Calu3 (cell line): ENCODE measurements at places on chromosomes 6 and 20.
A peak's percentile ranks its signal among the peaks of the same experiment; 100 is the strongest.

DNA sequence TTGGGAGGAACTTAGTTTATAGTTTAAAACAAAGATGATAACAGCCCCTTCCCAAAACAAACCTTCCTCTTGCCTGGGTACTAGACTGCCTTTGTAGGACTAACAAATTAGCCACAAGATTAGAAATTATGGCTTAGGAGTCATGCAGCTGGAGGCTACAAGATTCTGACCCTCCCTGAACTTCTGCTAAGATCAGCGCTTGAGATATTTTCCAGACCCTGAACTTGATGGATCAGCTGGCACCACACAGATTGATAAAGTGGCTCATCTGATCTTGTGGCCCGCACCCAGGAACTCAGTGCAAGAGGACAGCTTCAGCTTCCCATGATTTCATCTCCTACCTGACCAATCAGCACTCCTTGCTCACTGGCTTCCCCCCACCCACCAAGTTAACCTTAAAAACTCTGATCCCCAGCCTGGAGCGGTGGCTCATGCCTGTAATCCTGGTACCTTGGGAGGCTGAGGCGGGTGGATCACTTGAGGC lies 5.9 kb upstream of the SERINC3 start:
- no peak for DNase-seq

DNA sequence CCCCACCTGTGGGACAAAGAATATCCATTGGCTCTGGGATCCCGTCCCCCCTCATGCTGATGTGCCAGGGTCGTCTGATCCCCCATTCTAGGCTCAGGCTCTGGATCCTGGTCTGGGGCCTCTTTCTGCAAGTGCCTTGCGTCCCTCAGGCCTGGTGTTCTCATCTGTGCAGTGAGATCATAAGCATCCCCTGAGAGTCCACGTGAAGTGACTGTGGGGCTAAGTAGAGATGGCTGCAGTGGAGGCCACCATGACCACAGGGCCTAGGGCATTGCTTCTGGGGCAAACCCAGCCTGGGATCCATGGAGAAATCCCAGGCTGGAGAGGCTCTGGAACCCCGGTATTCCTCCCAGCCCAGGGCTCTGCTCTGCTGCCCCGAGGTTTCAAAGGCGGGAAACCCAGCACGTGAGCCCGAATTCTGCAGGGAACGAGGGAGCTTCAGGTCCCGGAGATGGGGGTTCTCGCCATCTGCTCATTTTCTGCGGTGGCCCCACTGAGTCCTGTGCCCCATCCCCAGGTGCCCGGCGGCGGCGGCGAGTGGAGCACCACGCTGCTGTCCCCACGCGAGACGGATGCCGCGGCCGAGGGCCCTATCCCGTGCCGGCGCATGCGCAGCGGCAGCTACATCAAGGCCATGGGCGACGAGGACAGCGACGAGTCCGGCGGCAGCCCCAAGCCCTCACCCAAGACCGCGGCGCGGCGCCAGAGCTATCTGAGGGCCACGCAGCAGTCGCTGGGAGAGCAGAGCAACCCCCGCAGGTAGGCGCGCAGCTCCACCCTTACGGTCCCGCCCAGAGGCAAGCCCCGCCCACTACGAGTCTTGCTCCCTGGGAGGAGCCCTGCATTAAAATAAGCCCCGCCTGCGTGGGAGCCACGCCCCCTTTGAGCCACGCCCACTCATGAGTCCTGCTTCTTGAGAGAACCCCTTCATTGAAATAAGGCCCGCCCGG lies 105.5 kb upstream of the MYL9 start:
- DNase-seq: peak; percentile 44

DNA sequence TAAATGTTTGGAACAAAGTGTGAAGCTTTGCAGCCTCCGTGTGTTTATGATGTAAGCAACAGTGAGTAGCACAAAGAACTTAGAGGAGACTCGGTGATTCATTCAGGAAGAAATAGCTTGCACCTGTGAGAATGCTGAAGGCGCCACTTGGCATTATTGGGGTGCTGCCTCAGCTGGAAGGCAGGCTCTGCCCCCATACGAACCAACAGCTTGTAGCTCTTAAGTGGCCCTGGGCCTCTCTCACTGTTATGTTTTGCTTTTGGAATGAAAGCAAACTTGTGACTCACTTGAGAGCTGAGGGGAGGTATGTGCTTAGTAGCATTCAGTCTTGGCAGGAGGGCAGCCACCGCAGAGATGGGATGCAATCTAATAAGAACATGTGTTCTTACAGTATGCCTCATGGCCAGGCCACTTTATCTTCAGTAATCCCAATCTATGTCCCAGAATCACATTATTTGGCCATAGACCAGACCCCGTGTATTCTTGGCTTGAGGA lies 310.7 kb downstream of the EYA4 start:
- DNase-seq: peak; percentile 31

DNA sequence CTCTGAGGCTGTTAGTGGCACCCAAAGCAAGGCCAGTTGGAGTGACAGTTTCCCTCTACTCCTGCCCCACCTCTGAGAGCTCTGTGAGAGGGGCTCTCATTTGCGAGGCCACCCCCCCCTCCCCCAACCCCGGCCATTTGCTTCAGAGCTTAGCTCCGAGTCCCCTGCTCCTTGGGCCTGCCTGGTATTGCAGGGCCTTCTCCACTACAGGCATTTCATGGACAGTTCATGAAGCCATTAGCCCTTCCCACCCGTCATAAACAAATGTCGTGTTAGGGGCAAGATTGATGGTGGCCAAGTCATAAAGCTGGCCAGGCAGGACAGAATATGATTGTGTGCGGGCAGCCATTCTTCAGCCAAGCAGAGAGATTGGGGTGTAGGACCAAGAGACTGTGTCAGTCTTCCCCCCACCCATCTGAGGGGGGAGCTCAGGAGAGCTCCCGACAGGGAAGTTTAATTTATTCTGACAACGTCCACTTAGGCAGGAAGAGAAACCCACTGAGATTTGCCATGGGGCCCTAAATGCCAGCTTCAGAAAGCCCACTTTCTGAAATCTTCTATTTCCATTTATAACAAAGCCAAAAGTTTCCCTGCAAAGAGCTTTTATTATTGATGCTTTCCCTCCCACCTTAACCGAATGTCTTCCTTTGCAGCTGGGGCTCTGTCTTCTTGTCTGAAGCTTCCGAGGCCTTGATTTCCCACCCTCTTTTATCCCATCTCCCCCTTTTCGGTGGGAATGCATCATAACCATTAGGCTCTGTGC lies 7.2 kb downstream of the FOXC1 start:
- no peak for DNase-seq

DNA sequence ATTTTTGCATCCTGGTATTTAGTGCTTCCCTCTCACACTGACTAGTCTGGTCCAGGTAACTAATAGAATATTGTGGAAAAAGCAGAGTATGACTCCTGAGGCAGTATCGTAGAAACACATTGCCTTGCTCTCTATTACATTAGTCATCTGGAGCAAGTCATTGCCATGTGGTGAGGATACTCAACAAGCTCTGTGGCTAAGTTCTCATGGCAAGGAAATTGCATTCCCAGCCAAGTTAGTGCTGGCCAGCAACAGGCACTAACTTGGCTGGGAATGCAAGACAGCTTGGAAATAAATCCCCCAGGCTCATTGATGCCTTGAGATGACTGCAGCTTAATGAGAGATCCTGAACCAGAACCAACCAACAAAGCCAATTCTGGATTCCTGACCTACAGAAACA lies 39.7 kb upstream of the HTR1B start:
- no peak for DNase-seq
